Fibroblast of pulmonary artery (primary cell): ENCODE measurements at places on chromosomes 7 and 10.

DNA sequence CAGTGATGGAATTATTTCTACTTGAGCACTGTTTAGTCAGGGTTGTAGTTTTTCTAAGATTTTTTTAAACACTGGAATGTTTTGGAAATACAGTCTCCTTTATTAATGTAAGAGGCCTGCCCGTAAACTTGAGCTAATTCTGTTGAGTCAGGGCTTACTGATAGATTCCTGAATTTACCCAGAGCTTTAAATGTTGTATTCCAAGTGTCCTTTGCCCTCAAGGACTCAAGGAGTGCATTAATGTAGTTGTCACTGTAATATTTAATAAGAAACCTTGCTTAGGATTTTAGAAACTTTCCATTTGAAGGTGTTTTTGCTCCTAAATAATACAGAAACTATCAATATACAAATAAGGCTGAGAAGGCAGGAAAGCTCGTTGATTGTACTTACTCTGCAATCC, 89.2 kb downstream of the MACC1 start:
- DNase-seq = no peak

DNA sequence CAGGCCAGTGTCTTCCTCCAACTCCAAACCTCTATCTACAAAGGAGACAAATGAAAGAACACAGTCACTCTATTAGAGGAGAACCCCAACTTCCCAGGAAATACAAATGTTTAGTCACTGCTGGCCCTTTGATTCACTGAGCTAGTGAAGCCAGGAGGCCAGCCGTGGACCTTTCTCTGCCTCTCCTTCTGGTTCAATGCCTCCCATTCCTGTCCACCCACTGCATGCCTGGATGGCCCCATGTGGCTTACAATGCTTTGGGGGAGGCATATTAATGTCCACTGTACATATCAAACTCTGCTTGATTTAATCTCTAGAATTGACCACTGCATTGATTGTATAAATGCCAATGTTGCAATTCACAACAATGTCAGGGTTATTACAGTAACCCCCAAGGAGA, 687.3 kb downstream of the KCNMA1 start:
- DNase-seq = no peak

DNA sequence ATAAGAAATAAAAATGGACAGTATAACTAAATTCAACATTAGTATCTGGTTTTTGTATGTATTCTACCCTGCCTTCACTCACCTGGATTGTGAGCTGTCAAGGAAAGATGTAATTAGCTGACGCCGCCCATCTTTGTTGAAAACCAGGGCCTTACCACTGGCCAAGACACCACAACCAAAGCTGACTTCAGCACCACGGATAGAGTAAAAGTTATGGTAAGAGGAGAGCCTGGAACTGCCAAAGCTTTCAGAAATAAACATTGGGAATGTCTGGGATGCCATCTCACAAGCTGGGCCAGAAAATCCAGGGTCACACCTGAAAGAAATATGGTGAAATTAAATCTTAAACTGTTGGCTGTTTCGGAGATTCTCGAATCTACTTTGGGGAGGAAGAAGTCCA, 190.1 kb upstream of the SLC26A5 start:
- peak; percentile 52 for DNase-seq

- no peak for DNase-seq
These were observed 66.5 kb upstream of the INPP5A start for GRCh38 chr10:132471125-132471451.

- peak; percentile 65 for DNase-seq
These were observed 372.3 kb upstream of the NRP1 start for GRCh38 chr10:33706746-33707145.

DNA sequence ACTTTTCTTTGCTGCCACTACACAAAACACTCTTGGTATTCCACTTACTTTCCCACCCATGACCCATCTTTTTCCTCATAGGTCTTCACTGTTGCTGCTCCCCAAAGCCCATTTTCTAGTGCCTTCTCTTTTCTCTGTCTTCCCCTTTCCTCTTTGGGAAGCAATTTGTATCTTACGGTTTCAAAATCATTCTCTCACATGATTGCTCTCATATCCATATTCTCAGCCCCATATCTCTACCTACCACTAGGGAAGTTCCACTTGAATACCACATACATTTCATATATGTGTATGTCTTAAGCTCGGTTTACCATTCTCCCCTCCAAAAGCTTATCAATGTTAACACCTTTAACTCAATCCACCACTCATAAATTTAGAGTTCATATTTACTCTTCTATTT, 3.2 kb upstream of the UBE2D1 start:
- no peak for DNase-seq

GRCh38 chr7:31102151-31102972, 50.3 kb downstream of the ADCYAP1R1 start:
- DNase-seq = no peak

DNA sequence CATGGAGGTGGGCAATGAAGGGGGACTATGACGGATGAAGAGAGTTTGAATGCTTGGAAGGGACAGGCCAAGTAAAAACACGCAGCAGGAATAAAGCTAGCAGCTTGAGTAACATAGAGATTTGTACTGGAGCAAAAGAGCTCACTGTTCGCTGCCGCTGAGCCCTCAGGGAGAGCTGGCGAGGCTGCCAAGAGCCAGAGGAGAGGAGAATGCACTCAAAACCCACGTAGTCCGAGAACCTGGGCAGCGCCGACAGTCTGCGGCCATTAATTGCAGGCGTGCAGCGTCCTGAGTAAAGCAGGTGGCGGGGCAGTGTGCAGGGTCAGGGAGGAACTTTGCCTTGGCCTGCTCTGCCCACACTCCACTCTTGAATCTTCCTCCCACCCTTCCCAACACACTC, 68.2 kb downstream of the SLC37A3 start:
- DNase-seq = no peak

GRCh38 chr7:45649560-45650346, 75.6 kb downstream of the ADCY1 start:
- no peak for DNase-seq

GRCh38 chr10:104317726-104318299, 20.5 kb downstream of the ITPRIP start:
- no peak for DNase-seq

GRCh38 chr7:127047521-127047920, 205.2 kb downstream of the GRM8 start:
- no peak for DNase-seq

DNA sequence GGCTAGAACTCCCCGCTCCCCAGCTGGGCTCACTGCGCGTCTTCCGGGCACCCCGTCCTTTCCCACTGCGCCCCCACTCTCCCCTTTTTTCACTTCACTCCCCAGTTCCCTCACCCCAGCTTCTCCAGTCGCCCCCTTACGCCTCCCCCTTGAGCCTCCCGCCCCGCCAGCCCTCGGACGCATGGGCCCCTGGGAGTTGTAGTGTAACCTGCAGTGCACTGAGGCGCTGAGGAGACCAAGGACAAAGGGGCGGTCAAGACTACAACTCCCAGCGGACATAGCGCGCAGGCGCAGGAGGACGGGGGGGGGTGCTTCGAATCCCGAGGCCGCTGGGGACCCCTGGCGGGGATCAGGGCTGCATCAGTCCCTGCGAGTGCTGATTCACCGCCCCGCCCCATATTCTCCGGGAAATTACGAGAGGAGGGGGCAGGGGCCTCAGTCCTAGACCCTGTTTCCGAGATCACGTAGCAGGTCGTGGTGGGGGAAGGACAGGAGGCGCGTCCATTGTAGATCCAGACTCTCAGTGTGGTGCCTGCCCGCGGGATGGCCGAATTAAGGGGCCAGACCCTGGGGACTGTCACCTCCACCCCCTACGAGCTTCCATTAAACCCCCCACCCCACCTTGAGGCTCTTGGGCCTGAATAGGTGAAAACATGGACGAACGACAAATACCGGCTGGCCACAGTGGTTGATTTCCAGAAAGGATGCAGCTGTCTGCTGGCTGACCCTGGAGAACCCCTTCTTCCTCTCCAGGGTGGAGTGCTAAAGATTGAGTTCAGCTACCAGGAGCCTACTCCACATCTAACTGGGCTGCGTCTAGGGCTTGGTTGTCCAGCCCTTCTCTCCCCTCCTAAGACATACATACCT, 553 bp upstream of the YWHAG start:
- peak; percentile 99 for DNase-seq

DNA sequence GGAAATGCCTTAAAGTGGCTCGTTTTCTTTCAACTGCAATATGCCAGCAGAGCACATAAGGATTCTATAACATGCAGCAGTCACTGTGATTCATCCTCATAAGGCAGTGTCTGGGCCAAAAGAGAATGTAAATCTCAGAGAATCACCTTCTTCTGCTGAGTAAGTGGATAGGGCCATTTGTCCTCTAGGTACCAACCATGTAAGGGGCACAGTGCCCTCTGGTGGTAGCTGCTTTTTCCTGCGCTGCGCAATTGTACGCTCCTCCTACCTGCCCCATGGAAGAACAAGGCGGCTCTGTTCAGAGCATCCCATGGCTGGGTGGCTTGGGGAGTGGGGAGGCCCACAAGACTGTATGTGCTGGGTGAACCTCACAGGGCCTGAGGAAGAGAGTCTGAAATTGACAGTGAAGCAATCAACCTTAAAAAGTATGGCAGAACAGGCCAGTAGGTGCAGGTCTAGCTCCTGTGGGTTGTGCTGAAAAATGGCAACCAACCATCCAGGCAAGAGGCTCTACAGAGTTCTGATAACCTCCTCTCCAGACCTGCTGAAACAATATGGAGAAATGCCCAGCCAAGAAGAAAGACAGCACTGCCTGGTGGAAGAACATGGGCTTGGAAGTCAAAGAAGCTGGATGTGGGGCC, 78.6 kb upstream of the C10orf90 start:
- peak; percentile 78 for DNase-seq

DNA sequence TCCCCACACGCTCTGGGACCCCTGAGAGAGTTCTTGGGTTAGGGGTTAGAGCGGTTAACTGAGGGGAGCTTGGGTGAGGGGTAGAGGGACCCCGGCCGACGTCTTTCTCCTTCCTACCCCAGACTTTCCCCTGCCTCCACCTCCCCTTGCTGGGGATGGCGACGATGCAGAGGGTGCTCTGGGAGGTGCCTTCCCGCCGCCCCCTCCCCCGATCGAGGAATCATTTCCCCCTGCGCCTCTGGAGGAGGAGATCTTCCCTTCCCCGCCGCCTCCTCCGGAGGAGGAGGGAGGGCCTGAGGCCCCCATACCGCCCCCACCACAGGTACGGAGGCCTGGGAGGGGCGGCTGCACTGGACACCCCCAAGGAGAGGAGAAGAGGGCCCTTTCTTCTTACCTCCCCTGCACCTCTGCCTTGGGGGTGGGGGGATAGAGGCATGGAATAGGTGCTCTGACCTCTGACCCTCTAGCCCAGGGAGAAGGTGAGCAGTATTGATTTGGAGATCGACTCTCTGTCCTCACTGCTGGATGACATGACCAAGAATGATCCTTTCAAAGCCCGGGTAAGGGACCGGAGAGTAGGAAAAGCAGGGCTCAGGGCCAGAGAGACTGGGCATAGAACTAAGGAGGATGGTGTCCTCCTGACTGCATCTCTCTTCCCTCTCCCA, 1.1 kb downstream of the ZYX start:
- no peak for DNase-seq

- DNase-seq = no peak
These were observed 230.5 kb upstream of the MBL2 start for GRCh38 chr10:53003094-53003493.

GRCh38 chr7:154672659-154673415, 330.1 kb downstream of the PAXIP1 start:
- no peak for DNase-seq

DNA sequence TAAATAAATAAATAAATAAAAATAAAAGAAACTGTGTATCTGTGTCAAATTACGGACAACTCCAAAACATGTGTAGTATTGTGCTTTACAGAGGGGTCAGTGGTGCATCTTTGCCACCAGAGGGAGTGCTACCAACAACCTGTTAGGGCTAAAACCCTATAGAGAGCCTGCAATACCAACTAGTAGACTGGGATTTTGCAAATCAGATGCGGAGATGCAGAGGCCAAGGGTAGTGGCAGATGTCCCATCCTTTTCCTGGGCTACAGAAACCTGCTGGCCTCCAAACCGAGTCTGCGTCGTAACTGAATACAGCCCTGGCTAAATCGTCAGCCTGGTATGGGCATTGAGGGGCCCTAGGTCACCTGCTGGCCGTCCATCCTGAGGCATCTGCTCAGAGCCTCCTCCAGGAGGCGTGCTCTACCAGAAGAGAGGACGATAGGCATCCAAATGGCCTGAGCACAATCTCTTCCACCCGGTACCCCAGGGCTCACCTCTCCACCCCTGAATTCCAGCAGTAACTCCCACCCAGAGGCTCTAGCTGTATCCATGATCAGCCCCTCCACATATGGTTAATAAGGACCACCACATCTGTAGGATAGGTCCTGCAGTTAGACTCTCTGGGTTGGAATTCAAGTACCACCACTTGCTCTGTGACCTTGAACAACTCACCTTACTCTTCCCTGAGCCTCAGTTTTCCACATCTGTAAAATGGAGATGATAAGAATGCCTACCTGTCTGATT, 6.2 kb upstream of the RRP12 start:
- DNase-seq = peak; percentile 86

GRCh38 chr10:132301371-132302330, 6.1 kb downstream of the STK32C start:
- DNase-seq = no peak

DNA sequence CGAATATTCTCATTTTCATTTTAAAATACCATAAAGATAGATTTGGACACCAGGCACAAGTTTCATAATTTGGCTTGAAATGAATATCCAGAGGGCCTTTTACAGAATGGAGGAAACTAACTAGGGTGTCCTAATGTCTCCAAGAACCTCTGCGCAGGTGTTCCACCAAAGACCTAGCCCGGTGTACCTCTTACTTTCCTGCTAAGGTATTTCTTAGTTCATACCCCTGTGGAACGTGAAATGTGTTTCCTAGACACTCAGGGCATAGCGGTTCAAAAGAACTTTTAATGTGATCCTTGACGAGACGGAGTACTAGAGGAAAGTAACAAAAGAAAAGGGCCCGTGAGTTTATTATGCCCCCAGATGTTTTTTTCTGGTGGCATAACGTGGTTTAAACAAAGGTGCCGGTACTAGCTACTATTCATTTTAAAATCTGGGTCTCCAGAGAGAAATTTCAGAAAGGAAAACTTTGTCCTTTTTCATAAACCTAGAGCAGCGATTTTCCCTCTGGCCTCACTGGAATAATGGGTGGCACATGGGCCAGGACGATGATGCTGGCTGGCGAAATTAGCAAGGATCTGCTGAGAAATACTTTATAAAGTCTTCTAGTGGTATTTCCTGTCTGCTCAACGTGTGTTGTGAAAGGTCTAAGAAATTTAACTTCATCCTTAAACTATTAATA, 1.4 kb downstream of the APBB1IP start:
- no peak for DNase-seq

DNA sequence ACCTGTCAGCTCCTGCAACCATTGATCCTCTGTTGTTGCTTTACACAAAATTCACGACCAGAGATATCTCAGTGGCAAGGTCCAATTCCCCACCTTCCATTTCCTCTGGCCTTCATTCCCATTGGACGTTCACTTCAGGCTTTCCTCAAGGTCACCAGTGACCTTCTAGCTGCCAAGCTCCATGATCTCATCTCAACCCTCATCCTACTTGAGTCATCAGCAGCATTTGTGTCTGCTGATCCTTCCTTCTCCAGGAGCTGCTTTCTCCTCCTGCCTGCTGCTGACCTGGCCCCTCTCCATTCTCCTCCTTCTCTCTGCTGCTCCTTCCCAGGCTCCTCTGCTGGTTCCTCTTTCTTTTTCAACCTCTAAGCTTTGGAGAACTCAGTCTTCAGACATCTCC, 66.2 kb upstream of the C10orf90 start:
- DNase-seq = no peak

GRCh38 chr7:148261996-148262688, 328.4 kb upstream of the C7orf33 start:
- no peak for DNase-seq

- DNase-seq = peak; percentile 75
These were observed 4.7 kb upstream of the EBF3 start for GRCh38 chr10:129968853-129969183.

- no peak for DNase-seq
These were observed 35.8 kb downstream of the AIFM2 start for GRCh38 chr10:70096705-70097420.
